ENCODE measurements at places on chromosomes 6 and 20. TPM values are rescaled to one million over a fixed set of nuclear protein-coding genes. Genes with fewer than 3 reads are reported as not detected.

Gene PRSS35
- not detected for polyA plus RNA-seq

Gene MATN4
- polyA plus RNA-seq: not detected

Gene DDX43
- polyA plus RNA-seq: 0.57 TPM

DNA sequence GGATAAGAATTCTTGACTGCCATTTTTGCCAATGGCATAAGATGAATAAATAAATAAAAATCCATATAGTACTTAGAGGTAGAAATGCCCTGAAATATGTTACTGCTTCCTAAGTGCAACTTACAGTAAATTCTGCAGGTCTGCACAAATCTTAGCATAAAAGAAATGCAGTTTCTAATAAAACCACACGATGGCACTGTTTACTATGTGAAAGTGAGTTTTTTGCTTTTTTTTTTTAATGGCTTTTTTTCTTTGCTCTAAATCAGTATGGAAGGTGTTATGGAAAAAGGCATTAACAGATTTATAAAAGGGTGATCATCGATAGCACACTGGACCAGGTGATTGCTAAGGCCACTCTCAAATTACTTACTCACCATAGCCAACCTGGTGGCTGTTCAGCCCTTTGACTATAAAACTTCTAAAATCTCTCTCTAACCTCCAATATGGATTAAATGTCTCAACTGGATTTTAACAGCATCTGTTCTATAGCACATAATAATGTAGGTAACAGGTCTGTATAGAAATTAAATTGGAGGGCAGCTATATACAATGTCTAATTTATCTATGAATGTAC, 45.8 kb downstream of the AHI1 start:
- H3K36me3 ChIP-seq: peaks cover 36% of the 10 kb centered on the region
- DNase-seq: peak; percentile 47
- H3K4me1 ChIP-seq: no peaks in the 10 kb centered on the region
- no peak overlapping the region for H3K4me3 ChIP-seq

Gene LKAAEAR1
- not detected for polyA plus RNA-seq

DNA sequence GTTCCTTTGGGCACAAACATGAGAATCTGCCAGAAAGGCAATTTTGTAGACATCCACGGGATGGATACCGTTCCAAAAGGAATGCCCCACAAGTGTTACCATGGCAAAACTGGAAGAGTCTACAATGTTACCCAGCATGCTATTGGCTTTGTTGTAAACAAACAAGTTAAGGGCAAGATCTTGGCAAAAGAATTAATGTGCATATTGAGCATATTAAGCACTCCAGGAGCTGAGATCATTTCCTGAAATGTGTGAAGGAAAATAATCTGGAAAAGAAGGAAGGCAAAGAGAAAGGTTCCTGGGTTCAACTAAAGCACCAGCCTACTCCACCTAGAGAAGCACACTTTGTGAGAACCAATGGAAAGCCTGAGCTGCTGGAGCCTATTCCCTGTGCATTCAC, 103.9 kb upstream of the ARG1 start:
- no peaks in the 10 kb centered on the region for H3K27me3 ChIP-seq
- no peak overlapping the region for H3K27ac ChIP-seq
- H3K4me3 ChIP-seq: no peak overlapping the region
- H3K36me3 ChIP-seq: no peaks in the 10 kb centered on the region

DNA sequence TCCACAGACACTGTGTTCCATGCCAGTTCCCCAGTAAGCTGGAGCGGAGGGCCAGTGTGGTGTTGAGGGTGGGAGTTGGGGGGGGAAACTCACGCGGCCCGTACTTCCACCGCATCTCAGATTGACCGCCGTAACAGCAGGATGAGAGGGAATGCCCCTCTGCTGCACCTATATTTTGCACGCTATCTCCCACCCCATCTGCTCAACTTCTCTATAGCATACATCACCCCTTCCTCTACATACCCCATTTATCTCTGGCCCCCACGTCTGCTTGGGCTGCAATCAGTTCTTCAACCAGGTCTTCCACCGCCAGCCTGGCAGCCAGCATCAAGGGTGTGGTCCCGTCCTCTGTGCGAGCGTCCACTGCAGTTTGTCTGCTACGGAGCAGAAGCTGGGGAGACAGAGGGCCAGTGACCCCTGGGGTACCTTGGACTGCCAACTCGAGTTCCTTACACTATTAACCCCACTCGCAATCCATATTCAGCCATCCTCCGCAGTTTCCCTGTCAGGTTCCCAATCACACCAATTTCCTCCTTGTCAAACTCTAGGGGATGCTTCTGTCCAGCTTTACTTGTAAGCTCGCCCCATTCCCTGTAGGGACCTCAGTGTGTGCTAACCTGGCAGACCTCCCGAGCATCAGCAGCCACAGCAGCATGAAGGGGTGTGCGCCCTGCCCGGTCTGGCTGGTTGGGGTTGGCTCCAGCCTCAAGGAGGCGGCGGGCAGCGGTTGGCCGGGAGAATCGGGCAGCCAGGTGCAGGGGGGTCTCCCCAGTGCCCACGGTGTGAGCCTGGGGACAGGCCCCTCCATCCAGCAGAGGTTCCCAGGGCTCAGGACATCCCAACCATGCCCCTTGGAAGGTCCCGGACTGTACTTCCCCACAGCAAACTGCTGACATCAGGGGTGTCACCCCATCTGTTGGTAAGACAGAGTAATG, 4.5 kb upstream of the GPSM3 start:
- H3K4me3 ChIP-seq: peak overlapping the region; percentile 63
- no peak for DNase-seq
- peak overlapping the region; percentile 97 for H3K27ac ChIP-seq

Gene POM121L2
- polyA plus RNA-seq: not detected

Gene TGM3
- polyA plus RNA-seq: not detected

DNA sequence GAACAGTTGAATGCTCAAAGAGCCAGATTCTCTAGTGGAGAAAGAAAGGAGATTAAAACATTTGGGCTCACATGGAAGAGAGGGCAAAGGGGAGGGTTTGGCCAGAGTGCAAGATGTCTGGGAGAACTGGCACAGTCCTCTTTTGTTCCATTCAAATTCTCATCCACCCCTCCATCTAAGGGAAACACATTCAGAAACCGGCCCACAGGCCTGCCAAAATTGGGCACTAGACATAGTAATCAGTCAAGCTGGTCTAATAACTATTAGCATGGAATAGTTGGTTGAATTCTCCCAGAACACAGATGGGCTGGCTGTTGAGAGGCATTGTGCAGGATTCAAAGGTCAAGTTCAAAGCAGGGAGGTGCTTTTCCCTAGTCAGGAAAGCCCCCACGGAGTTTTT, 341.4 kb upstream of the IRAK1BP1 start:
- no peak for DNase-seq
- no peaks in the 10 kb centered on the region for H3K4me1 ChIP-seq
- H3K4me3 ChIP-seq: no peak overlapping the region
- H3K27ac ChIP-seq: no peak overlapping the region

- no peaks in the 10 kb centered on the region for H3K36me3 ChIP-seq
- no peak overlapping the region for H3K27ac ChIP-seq
- no peak overlapping the region for H3K4me3 ChIP-seq
- peaks cover 3% of the 10 kb centered on the region for H3K4me1 ChIP-seq
Observed at GRCh38 chr6:43295456-43295855, 2.6 kb upstream of the SLC22A7 start.

DNA sequence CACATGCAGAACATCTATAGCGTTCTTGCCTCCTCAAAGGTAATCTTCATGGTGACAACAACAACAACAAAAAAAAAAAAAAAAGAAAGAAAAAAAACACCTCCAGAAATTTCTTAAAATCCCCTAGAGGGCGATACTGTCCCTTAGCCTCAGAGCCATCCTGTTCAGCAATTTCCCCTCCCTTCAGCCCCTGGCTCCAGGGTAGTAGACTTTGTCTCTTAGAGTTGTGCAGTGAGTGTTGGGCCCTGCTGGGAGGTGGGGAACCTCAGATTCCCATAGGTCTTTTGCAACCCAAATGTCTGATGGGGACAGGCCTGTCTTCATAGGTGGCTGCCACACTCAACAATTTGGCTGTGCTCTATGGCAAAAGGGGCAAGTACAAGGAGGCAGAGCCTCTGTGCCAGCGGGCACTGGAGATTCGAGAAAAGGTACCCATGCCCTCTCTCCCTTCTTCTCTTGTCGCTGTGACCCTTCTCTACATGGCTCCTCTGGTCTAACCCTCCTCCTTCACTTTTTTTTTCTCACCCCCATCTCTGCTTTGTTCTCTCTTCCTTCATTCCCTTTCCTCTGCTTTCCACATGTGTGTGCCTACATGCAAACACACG, 6.0 kb upstream of the PTK7 start:
- DNase-seq: peak; percentile 78
- H3K4me3 ChIP-seq: no peak overlapping the region
- no peak overlapping the region for H3K27ac ChIP-seq
- no peaks in the 10 kb centered on the region for H3K36me3 ChIP-seq

- no peaks in the 10 kb centered on the region for H3K4me1 ChIP-seq
- DNase-seq: no peak
- no peak overlapping the region for H3K4me3 ChIP-seq
- H3K27me3 ChIP-seq: no peaks in the 10 kb centered on the region
- no peaks in the 10 kb centered on the region for H3K36me3 ChIP-seq
Observed at GRCh38 chr20:15958142-15958541, 615.1 kb downstream of the KIF16B start.

Gene HLA-DQB1
- not detected for polyA plus RNA-seq

DNA sequence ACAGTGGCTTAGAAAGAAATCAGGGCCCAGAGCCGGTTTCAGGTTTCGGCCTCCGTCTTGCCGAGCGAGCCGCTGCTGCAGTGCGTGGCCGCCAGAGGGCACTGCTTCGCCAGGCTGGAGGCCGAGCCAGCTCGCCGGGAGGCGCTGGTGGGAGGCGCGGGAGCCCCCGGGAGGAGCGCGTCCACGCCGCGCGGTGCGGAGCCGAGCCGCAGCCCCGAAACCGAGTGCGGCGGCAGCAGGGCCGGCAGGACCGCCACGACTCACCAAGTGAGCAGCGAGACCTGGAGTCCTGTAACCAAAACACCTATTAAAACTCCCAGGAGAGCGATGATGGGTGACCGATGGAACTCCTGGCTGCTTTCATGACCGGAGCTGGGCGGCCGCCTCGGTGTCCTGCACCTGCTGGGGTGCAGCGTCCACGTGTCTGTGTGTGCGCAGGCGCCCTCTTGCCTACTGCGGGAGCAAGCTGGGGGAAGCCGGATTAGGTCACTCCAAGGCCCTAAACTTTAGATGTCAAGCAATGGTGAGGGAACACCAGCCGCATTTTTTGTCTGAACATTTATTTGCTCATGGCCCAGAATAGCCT, 186.9 kb upstream of the UST start:
- no peak overlapping the region for H3K4me3 ChIP-seq
- H3K27ac ChIP-seq: no peak overlapping the region
- peak; percentile 73 for DNase-seq
- H3K4me1 ChIP-seq: no peaks in the 10 kb centered on the region
- peaks cover 25% of the 10 kb centered on the region for H3K27me3 ChIP-seq
- H3K36me3 ChIP-seq: no peaks in the 10 kb centered on the region

DNA sequence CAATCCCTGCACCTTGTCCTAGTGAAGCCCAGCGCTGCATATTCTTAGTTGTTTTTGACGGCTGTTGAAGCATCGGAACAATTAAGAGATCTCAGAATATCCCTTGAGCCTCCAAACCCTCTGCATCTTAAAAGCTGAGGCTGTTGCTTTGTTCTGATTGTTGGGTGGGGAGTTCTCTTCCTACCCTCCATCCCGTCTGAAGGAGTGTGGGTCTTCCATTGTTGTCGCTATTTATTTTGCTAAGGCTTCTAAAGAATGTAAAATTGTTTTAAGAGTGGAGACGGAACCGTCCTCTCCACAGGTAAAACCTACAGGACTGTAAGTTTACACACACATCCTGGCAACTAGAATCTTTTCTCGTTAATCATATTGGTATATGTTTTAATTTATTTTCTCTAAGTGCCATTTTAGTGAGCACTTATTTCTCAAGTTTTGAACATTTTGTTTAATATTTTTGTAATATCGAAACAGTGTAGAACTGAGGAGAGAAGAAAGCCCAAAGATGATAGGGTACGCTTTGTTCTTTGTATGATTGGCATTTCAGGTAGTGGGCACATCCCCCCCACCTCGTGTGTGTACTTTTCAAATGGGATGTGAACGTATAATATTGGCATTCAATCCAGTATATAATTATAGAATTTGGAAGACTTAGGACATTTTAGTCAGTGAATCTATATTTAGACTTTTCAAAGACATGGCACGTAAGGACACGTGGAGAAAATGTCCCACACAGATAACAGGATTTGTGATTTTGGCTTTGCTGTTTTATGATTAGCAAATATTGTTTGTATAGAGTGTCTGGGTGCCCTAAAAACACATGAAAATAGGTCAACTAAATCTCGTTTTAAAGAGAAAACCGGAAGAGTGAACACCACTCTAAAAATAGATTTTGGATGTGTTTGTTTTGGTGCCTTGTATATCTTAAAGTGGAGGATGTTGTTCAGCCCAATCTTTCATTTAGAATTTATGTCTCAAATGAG, 1.3 kb downstream of the RNF146 start:
- no peak for DNase-seq
- no peaks in the 10 kb centered on the region for H3K27me3 ChIP-seq
- no peaks in the 10 kb centered on the region for H3K4me1 ChIP-seq
- peak overlapping the region; percentile 78 for H3K4me3 ChIP-seq
- peak overlapping the region; percentile 88 for H3K27ac ChIP-seq
- H3K36me3 ChIP-seq: no peaks in the 10 kb centered on the region

Gene EFCAB8
- polyA plus RNA-seq: not detected

- DNase-seq: no peak
- H3K36me3 ChIP-seq: no peaks in the 10 kb centered on the region
- H3K4me1 ChIP-seq: no peaks in the 10 kb centered on the region
- H3K27ac ChIP-seq: no peak overlapping the region
- no peak overlapping the region for H3K4me3 ChIP-seq
Observed at GRCh38 chr6:97923249-97923648, 640.2 kb upstream of the MMS22L start.

GRCh38 chr20:33732166-33732970, 572 bp downstream of the ZNF341 start:
- no peaks in the 10 kb centered on the region for H3K36me3 ChIP-seq
- peaks cover 20% of the 10 kb centered on the region for H3K4me1 ChIP-seq
- H3K27me3 ChIP-seq: no peaks in the 10 kb centered on the region

Gene LY6G5C
- polyA plus RNA-seq: not detected

DNA sequence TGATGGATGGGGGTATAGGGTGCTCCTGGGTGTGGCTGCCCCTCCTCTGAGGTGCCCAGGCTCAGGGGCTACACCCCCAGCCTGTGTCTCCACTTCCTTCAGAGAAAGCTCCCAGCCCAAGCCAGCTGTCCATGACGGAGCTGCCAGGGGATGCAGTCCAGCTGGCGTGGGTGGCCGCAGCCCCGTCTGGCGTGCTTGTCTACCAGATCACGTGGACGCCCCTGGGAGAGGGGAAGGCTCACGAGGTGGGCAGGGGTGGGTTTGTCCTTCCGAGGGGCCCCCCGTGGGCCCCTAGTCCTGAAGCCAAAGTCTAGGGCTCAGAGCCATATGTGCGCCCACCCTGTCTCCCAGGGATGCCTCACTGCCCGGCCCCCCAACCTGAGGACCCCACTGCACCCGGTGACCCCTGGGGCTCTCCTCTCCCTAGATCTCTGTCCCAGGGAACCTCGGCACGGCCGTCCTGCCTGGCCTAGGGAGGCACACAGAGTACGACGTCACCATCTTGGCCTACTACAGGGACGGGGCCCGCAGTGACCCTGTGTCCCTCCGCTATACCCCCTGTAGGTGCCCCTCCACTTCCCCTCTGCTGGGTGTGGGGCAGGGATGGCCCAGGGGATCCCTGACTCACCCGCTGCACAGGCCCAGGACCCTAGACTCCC, 19.8 kb downstream of the COL20A1 start:
- H3K27ac ChIP-seq: no peak overlapping the region
- no peak for DNase-seq
- H3K4me3 ChIP-seq: no peak overlapping the region
- H3K27me3 ChIP-seq: no peaks in the 10 kb centered on the region
- H3K4me1 ChIP-seq: no peaks in the 10 kb centered on the region
- no peaks in the 10 kb centered on the region for H3K36me3 ChIP-seq

Data from K562 (cell line).